ENCODE measurements at places on chromosomes 4 and X.
A peak's percentile ranks its signal among the peaks of the same experiment; 100 is the strongest.

DNA sequence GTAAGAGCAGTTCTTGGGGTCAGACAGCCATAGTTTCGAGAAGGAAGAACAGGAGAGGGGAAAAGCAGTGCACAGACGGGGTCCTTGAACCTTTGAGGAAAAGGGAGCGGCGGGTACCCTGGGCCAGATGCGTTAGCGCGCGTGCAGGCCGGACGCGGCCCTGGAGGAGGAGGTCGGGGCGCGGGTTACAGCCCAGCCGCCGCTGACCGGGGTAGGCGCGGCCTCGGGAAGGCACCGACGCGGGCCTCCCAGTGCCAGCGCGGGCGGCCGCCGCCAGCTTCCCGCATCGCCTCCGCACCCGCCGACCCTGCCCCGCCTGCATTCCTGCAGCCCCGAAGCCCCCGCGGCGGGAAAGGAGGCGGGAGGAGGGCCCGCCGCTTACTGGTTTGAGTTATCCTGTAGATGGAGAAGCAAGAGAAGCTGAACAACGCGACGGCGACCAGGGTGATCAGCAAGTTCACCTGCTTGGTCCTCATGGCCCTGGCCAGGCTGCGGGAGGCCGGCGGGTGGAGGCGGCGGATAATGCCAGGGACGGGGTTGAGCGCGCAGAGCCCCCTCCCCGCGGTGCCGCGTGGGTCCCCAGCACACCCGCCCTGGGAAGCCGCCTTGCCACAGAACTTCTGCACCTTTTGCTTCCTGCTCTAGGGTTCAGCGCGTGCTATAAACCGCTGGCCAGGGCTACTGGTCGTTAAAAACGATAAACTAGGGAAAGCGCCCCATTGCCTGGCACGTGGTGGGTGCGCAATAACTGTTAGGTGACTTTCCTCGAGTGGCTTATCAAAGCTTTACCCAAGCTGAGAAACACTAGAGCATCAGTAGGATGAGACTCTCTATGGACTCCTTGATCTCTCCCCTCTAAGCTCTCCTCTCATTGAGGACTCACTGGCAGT, at the start of gene MGAT4D:
TSS of gene MGAT4D (minus strand) at position 547 of the 890 bp plus-strand sequence. CDS start at position 476, 71 bp downstream.
- DNase-seq = peak; percentile 19

DNA sequence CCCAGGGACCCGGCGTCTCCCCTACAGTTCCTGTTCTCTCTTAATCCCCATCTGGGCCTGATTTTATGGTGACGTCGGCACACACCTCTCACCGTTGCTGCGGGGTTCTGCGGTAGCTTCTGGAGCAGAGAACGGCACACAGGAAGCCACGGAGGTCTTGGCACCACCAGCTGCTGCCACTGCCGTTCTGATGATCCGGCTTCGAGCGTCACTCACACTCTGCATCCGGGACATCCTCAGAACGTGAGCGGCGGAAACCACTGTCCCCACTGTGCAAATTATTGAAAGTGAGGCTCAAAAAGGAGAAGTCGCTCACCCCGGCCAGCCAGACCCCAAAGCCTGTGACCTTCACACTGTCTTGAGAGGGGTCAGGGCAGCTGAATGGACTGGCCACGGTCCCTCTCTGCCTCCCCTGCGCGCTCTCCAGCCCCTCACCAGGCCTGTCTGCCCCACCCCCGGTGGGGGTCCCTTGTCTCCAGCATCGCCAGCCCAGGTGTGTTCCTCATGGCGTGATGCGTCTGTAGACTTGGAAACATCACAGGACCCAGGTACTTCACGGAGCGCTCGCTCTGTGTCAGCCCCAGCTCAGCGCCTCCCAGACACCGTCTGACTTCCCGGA, 201.1 kb downstream of the AFAP1 start:
- no peak for DNase-seq

DNA sequence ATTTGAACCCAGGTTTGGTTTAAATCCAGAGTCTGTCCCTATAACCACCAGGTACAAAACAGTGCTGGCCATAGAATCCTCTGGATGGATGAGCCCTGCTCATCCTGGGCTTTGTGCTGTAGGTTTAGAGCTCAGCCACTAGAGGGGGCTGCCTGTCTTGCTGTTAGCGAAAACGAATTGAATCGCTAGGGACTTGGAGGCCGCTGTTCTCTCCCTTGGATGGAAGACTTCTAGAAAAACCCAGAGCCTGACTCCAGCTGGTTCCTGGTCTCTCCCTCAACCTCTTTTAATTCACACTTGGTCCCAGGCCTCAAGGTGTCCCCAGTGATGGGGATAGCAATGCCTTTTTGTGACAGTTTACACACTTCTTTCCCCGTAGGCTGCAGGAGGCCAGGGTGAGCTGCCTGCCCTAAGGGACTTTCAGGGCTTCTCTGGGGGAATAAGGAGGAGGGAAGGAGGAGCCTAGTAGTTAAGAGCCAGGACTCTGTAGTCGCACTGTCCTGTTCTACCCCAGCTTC, 8.7 kb downstream of the RIPPLY1 start:
- DNase-seq = peak; percentile 70

GRCh38 chr4:140186082-140186438, 32.1 kb upstream of the MAML3 start:
- no peak for DNase-seq

- peak; percentile 13 for DNase-seq
These were observed 850 bp downstream of the IGBP1 start for GRCh38 chrX:70134116-70134477.

- DNase-seq = peak; percentile 69
These were observed 8.6 kb upstream of the PDHA1 start for GRCh38 chrX:19334945-19335626.

DNA sequence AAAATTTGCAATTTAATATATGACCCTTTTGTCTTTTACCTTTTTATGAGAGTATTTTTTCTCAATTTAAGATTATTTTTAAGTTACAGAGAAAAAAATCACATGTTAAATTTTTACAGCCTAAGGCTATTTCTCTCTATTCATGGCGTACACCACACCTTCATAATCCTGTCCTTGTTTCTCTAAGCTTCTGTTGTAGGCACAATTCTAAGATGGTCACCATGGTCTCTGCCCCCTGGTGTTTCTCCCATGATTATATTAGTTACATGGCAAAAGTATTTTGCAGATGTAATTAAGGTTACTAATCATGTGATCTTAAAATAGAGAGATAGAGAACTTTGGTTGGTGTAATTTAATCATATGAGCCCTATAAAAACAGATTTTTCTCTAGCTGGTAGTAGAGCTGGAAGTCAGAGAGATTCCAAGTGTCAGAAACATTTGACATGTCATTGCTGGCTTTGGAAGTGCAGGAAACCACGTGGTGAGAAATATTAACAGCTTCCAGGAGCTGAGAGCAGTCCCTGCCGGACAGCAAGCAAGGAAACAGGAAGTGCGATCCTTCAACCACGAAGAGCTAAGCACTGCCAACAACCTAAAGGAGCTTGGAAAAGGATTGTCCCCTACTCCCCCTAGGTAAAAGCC, 89.8 kb downstream of the EIF4E start:
- peak; percentile 34 for DNase-seq

DNA sequence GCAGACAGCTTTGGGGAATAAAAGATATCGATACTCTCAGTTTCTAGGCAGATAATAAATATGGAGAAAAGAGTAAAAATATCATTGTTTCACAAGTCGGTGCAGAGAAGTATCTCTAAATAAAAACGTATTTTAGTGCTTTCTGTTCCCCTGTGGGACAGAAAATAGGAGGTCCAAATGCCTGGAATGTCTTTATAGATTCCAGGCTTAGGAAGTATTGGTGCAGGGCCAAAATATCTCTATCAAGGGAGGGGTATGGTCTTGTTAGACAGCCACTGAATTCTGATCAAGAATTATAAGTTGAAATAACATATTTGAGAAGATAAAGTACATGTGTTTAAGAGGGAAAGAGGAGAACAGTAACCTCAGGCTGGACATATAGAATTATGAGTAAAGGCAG, 596.4 kb downstream of the PCDH18 start:
- DNase-seq = no peak

GRCh38 chr4:17781300-17782287, at the start of gene FAM184B:
Gene FAM184B (minus strand): TSS chr4:17781621. CDS start chr4:17781299, 322 bp downstream.
- peak; percentile 56 for DNase-seq

GRCh38 chrX:49066690-49067089, 7.1 kb downstream of the PRAF2 start:
- no peak for DNase-seq

DNA sequence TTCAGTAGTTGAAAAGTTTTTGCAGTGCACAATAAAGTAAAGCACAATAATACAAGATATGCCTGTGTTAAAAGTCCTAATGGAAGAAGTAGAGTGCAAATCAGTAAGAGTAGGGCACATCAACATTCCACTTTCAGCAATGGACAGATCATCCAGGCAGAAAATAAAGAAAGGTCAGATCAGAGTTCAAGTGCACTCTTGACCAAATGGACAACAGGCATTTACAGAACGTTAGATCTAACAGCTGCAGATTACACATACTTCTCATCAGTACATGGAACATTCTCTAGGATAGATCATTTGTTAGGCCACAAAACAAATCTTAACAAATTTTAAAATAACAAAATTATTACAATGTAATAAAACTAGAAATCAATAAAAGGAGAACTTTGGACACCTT, 1373.5 kb upstream of the PABPC4L start:
- no peak for DNase-seq

- DNase-seq = no peak
These were observed 6.0 kb downstream of the SPP1 start for GRCh38 chr4:87981486-87981885.

- DNase-seq = no peak
These were observed 4.6 kb upstream of the PKD2 start for GRCh38 chr4:88002786-88003185.

DNA sequence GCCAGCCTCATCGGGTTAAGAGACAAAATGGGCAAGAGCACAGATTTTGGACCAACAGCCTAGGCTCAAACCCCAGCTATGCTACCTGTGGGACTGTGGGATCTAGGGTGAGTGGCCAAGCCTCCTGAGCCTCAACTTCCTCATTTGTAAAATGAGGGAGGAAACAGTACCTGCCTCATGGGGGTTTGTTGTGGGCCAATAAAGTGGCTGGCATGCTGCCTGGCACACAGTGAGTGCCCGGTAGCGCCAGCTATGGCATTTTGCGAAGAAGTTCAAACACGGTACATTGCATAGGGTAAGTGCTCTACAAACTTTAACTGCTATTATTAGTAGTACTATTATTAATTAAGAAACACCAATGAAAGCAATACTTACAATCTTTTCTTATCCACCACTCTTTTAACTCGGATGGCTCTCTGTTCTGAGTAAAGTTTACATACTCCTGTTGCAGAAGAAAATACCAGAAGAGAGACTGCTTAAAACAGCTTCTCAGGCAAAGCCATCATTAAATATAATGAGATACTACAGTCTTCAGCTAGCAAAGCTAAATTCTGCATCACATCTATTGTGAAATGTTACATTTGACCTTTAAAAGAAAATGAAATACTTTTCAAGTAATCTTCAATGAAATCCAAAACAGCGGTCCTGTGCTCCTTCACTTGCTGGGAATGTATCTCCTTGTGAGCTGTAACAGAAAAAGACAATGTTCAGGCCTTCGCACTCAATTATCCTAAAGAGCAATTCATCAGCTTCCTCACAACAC, 70.1 kb downstream of the NSG1 start:
- DNase-seq = no peak

GRCh38 chrX:111407948-111408347, 4.0 kb downstream of the DCX start:
- DNase-seq = no peak

- DNase-seq = no peak
These were observed 155.2 kb upstream of the KCNIP4 start for GRCh38 chr4:22103768-22104167.

- DNase-seq = no peak
These were observed 23.6 kb downstream of the ATP5ME start for GRCh38 chr4:650461-650860.

DNA sequence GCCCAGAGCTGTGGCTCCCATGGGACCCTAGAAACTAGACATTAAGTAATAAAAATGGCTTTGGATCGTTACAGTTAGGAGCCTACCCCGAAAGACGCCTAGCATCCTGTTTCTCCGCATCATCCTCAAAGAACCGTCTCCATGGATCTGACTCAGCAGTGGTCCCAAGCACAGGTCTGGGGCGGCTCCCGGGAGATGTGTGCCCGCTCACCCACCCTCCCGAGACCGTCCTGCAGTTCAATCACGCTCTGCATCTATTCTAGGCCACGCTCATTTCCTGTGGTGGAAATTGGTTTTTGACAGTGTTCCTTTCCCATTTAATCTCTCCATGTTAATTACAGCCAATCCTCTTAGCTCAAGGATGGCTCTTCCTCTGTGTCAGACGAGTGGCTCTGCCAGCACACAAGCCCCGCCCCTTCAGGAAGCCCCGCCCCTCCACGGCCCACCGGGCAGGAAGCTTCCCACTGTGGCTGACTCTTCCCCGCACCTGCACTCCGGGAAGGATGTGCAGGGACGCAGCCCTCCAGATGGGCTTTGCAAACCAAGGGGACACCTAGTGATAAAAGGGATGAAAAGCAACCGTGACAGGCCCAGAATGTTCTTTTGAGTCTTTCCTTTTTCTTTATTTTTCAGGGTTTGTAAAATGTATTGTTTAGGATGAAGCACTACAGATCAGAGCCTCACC, 34.5 kb upstream of the HELT start:
- DNase-seq = peak; percentile 65

- DNase-seq = no peak
These were observed 33.5 kb downstream of the PCDH19 start for GRCh38 chrX:100376576-100376975.

DNA sequence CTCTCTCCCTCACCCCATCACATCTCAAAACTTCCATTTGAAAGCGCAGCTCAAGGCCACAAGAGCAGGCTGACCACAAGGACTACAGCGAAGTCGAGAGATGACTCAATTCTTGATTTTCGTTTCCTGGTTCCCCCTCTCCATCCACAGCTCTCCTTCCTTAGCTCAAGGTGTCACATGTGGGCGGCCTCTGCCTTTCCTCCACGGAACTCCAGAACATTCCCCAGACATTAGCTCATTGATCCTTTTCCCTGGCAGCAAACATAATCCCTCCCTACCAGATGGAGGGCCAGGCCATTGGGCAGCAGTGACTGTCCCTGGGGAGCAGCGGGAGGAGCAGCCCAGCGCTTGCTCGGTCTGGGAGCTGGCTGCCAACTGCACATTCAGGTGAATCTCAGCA, 56.3 kb downstream of the CCDC149 start:
- DNase-seq = no peak

DNA sequence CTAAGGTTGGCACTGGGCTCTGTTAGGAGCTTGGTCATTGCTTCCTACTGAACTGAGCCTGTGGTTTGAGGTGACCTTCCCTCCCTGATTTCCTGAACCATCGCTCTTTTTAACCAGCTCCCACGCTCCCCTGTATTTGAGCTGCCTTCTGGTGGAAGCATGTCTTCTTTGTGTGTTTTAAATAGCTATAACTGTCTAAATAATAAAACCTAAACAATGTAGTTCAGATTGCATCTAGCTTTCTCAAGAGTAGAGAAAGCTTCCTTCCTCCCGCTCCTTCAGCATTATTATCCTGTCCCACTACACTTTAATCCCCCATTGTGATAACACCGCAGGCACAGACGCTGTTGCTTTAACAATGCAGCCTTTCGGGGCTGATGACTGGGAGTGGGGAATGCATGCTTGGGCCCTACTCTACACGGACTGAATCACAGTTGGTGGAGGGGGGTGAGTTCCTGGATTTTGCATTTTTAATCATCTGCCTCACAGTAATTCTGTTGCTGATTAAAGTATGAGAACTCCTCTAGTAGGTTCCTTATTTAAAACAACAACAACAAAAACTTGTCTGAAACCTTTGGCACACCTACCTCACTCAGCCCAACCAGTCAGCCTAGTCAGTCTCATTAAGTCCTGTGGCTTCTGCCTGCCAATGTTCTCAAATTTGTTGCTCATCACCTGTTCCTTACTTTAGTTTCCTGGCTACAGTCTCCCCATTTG, 6.6 kb downstream of the SMS start:
- no peak for DNase-seq

Data from hematopoietic multipotent progenitor cell treated with erythropoietin and hydrocortisone succinate and interleukin-3 and kit ligand, for 4 days (in vitro differentiated cells).